ENCODE measurements at places on chromosomes 6 and 20. TPM values are rescaled to one million over a fixed set of nuclear protein-coding genes. Genes with fewer than 3 reads are reported as not detected.

DNA sequence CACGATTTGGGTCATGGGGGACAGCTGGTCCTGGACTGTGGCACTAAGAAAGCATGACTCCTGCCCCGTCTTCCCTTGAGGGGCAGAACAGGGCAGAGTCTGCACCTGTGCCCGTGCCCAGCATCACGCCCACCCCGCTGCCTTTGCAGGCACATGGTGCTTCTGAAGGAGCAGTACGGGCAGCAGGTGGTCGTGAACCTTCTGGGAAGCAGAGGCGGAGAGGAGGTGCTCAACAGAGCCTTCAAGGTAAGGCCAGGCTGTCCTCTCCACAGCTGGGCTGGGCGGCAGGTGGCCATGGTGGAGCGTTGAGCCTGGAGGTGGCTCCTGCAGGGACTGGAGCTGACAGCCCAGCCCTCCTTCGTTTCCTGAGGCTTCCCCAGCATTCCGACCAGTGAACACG lies 77.4 kb downstream of the SYNJ2 start:
- no peak for DNase-seq

- DNase-seq = no peak
These were observed 26.6 kb downstream of the NSFL1C start for GRCh38 chr20:1440024-1440423.

GRCh38 chr20:35326021-35326739 lies 34.0 kb upstream of the FAM83C start:
- DNase-seq = no peak

DNA sequence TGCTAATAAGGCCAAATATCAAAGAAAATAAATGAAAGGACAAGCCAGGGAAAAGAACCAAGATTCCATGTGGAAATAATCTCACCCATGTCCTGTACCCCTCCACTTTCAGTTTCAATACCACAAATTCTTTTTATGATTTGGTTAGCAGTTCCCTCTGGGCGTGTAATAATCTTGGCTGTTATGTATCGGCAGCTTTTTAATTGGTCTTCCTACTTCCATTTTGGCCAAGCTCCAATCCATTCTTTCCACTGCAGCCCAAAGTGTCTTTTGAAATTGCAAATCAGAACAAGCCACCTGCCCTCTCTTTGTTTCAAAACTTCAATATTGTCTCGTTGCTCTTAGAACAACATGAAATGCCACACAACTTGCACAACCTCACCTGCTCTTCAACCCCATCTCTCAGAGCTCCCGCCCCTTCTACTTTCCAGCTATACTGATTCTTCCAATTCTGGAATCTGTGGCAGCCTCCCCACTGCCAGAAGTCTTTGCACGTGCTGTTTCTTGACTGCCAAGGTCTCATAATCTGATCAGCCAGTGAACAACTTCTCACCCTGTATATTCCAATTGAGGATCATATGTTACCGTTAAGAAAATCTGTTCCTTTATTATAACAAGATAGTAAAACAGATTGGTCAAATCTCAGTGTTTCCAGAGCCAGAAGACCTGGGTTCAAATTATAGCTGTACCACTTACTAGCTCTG lies 354.5 kb downstream of the CBLN4 start:
- DNase-seq = no peak

DNA sequence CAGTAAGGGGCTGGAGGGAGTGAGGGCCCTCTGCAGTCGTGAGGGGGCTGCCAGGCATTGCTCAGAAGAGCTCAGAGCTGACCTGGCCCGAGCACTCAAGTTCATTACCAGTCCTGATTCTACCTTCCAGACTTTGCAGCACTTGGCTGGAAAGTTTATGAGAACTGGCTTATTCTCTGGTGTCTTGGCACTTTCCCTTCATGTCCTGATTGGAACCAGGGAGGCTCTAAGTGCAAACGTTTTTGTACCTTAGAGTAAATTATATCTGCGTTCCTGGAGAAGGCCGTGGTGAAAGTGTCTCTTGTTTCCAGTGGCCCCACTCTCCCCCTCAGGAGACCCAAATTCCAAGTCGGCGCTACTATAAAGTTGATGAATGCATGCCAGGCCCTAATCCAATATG lies 402.3 kb downstream of the CDC5L start:
- DNase-seq = no peak

DNA sequence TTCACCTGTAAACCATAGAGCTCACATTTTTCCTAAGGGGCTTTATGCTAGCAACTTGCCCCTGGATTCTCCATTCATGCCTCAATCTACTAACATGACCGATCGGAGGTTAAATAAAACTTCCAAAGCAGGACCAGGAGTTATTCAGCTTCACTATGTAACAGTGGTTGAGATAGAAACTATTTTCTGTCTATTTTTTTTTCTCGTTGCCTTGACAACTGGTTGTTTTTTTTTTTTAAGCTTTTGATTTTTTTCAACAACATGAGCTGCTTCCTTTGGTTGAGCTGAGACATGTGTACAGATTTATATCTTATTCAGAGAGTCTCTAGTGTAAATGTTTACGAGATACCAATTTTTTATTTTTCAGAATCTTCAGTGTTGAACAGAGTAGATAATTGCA lies 85.7 kb downstream of the SHLD1 start:
- DNase-seq = no peak

Gene BNIP5
- not detected for polyA plus RNA-seq

Gene TMEM244
- polyA plus RNA-seq = not detected

All from keratinocyte (primary cell).